NCI-H146 (cell line): ENCODE measurements at places on chromosomes 6 and 20.

GRCh38 chr6:2081155-2082138 lies 164.0 kb downstream of the GMDS start:
- no peak for DNase-seq

- DNase-seq: no peak
Measured at GRCh38 chr20:45292343-45292742, 14.3 kb upstream of the RBPJL start.

GRCh38 chr20:22949331-22950109 lies 85.6 kb upstream of the SSTR4 start:
- DNase-seq: no peak

- DNase-seq: no peak
Measured at GRCh38 chr20:37220731-37221130, 40.9 kb downstream of the GHRH start.

DNA sequence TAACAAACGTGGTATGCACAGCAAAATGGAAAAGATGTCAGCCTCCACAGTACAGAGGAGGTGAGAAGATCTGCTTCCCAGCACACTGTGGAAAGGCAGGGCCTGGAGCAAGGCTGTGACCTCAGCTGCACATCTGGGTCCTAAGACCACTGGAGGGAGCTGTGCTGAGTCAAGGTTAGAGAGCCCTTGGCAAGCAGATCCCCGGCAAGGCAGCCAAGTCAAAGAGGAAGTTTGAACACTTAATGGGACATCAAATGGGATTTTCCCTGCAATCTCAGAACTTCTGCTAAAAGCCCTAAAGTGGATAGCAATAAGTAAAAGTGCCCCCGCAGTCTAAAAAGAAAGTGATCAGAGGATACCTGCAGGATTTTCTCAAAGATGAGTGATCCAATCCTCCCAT lies 39.5 kb downstream of the UNC5CL start:
- peak; percentile 57 for DNase-seq

- DNase-seq: no peak
Measured at GRCh38 chr6:30887901-30888815, 3.8 kb downstream of the DDR1 start.

DNA sequence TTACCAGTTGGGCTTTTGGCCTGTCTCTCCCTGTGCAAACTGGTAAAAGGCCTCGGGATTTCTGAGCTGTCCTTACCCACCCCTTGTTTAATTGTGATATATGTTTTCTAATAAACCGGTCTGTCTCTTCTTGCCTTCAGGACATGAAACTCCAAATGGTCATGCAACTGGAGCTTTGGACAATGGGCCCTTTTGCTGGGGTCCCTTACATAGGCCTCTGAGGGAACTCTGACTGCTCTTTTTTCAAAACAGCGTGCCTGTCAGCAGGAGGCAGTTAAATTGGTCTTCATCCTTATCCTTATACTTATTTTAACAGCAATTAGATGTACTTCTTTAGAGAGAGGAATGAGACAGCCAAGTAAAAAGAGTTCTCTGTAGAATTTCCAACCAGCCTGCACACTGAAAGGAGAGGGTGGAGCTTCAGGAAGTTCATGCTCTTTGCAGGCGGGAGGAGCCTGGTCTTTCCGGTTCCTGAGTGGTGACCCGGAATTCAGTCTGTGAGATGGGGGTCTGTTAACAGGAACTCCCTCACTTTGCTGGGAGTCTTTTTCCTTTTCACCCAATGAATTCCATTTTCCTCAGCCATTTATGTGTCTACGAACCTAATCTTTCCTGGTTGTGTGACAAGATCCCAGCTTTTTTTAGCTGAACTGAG lies 299.6 kb upstream of the GJE1 start:
- DNase-seq: no peak

- DNase-seq: no peak
Measured at GRCh38 chr6:163951326-163951725, 536.8 kb downstream of the QKI start.

GRCh38 chr6:149457316-149457884 lies 27.4 kb downstream of the ZC3H12D start:
- DNase-seq: no peak

GRCh38 chr20:46152824-46153586 lies 34.9 kb downstream of the CD40 start:
- DNase-seq: no peak

- DNase-seq: peak; percentile 69
Measured at GRCh38 chr20:38221119-38221589, 39.4 kb downstream of the KIAA1755 start.

- peak; percentile 72 for DNase-seq
Measured at GRCh38 chr6:106547601-106548453, 81.5 kb downstream of the RTN4IP1 start.

- no peak for DNase-seq
Measured at GRCh38 chr6:85193339-85193738, 256.5 kb upstream of the NT5E start.

GRCh38 chr6:37731888-37732287 lies 34.2 kb upstream of the MDGA1 start:
- DNase-seq: peak; percentile 10

- DNase-seq: peak; percentile 50
Measured at GRCh38 chr6:134057478-134057877, 5.1 kb upstream of the SLC2A12 start.

- no peak for DNase-seq
Measured at GRCh38 chr6:42217157-42217518, 523 bp downstream of the MRPS10 start.

GRCh38 chr6:24923885-24924401 lies 11.8 kb downstream of the RIPOR2 start:
- DNase-seq: no peak

- peak; percentile 8 for DNase-seq
Measured at GRCh38 chr20:35312318-35312717, 20.1 kb upstream of the FAM83C start.

DNA sequence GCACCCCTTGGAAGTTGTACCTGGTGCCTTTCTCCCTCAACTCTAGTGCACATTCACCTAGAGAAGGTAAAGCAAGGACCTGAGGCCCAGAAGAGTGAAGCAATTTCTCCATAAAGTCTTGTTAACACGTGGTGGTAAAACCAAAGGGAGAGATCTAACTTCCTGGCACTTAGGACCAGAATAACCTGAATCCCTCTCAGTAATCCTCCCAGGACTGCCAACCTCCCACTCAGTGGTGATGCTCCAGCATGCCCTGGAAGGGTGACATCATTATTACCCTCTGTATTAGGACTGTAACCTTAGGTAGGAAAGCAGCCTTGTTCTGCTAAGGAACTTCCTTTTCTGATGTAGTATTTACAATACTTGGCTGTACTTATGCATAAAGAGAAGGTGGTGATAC lies 330.6 kb upstream of the MARCKS start:
- no peak for DNase-seq

GRCh38 chr6:18053555-18054445 lies 66.4 kb upstream of the KIF13A start:
- DNase-seq: no peak

DNA sequence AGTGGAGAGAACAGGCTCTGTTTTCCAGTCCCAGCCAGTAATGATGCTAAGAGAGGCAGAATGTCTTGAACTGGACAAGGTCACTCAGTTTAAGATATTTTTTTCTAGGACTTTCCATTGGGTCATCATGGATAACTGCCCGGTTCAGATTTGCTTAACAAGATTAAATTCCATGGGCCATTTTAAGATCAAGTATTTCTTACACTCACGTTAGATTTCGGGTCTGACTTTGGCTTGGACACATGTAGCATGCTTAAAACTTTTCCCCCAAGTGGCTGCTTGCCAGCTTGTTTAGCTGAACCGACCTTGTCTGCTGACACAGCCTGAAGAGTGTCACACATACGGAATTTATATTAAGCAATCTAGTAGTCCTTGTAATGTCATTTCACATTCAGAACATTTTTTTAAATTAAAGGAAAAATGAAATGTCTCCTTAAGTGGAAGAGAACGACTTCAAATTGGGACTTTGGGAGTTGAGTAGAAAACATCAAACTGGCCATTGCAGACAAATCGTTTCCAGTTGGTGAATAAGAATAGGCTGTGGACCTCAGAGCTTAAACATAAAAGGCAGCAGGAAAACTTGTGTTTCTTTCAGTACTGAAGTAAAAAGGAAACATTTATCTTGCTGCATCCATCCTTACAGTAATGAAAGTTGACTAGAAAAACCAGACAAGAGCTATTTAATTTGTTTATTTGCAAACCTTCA lies 29.0 kb downstream of the ARMC2 start:
- DNase-seq: no peak

- DNase-seq: no peak
Measured at GRCh38 chr6:904994-905393, 212.1 kb upstream of the EXOC2 start.

DNA sequence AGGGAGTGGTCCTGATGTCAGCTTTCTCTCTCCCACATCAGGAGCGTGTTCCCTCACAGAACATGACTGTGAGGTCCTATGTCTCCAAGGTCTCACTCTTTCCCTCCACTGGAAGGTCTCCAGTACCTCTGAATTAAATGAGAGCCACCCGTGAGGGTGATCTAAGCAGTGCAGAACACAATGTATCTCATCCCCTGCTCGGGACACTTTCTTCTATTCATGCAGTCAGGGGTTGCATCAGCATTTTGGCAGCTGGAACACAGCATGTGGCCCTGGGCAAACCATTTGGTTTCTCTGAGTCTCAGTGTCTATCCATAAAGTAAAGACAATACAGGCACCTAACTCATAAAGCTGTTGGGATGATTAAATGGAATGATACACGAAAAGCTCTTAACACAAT lies 34.2 kb downstream of the MAFB start:
- no peak for DNase-seq

- DNase-seq: peak; percentile 18
Measured at GRCh38 chr20:408843-409696, 971 bp downstream of the RBCK1 start.

DNA sequence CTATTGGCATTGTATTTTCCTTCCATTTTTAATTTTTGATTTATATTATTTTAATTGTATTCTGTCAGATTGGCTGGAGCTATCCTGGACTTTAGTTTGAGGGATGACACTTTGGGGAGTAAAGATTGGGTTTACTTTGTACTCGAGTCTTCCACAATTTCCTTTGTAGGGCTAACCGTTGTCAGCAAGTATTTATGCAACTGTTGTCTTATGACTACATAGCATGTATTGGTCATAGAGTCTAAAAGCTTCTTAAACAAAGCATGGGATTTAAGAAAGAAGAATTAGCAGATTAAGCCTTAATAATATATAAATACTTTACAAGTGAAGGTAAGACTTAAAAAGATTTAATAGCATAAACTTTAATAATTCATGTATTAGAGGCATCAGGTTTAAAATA lies 19.6 kb downstream of the FARS2 start:
- DNase-seq: no peak

GRCh38 chr6:45421709-45422502 lies 44.2 kb upstream of the SUPT3H start:
- DNase-seq: peak; percentile 28

DNA sequence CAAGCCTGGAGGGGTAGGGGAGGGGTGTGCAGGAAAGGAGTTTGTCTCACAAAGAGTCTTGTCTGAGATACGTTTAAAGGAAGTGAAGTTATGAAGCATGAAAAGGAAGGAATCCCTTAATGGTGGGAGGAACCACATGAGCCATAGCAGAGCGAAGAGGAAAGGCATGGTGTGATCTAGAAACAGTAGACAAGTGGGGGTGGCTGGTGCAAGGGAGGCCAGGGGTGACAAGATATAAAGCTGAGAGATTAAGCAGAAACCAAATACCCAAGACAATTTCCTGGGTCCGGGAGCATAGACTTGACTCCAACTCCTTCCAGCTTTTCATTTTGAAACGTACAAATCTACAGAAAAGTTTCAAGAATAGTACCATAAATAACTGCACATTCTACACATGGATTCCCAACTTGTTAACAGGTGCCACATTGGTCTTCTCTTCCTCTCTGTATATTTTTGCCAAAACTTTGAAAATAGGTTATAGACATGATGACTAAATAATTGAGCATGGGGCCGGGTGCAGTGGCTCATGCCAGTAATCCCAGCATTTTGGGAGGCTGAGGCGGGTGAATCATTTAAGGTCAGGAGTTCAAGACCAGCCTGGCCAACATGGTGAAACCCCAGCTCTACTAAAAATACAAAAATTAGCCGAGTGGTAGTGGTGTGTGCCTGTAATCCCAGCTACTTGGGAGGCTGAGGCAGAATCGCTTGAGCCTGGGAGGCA lies 211.6 kb downstream of the SLC24A3 start:
- DNase-seq: no peak

GRCh38 chr6:158665332-158665731 lies 15.5 kb downstream of the SYTL3 start:
- no peak for DNase-seq

DNA sequence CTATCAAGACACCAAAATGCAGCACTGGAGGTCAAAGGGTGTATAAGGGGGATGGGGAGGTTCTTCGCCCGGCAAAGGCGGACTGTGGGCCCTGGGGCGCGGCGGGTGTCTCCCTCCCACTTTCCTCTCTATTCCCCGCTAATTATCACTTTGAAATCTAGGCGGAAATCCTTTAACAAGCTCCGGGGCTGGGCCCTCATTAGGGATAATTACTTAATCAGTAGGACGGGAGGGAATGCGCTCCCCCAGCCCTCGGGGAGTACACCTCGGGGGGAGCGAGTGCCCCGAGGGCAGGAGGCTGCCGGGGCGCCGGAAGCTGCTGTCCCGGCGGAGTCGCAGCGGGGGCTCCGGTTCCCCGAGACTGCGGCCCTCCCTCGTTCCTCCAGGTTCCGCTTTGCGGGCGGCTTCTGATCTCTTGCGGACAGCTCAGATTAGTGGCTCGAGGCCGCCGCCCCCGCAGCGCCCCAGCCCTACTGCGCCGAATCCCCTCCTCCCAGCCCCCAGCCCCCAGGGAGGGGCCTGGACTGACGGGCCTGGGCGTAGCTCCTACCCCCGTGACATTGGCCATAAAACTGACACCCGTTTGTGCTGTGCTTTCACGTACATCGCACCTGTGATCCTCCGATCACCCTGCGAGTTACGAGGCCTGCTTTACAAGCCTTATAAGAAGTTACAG lies 14.7 kb downstream of the MUCL3 start:
- peak; percentile 71 for DNase-seq

- DNase-seq: no peak
Measured at GRCh38 chr20:54065601-54066038, 4.8 kb downstream of the BCAS1 start.

DNA sequence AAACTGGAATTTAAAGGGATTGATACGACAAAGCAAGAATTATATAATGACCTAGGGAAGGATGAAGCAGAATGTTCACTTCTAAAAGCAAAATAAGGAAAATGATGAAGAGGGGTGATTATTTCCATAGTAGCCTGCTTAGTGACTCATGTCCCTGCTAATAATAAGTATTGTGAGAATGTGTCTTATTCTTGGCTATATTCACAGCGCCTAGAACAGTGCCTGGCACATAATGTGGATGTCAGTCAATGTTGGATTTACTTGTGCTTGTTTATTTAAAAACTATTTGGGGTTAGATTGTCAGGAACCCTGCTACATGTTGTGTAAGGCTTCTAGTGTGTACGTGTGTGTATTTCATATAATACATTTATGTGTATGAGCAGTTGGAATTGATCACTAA lies 85.1 kb downstream of the ZFAND3 start:
- DNase-seq: no peak
